Central memory CD4-positive, alpha-beta T cell (primary cell): ENCODE measurements at places on chromosomes 11 and 22.

DNA sequence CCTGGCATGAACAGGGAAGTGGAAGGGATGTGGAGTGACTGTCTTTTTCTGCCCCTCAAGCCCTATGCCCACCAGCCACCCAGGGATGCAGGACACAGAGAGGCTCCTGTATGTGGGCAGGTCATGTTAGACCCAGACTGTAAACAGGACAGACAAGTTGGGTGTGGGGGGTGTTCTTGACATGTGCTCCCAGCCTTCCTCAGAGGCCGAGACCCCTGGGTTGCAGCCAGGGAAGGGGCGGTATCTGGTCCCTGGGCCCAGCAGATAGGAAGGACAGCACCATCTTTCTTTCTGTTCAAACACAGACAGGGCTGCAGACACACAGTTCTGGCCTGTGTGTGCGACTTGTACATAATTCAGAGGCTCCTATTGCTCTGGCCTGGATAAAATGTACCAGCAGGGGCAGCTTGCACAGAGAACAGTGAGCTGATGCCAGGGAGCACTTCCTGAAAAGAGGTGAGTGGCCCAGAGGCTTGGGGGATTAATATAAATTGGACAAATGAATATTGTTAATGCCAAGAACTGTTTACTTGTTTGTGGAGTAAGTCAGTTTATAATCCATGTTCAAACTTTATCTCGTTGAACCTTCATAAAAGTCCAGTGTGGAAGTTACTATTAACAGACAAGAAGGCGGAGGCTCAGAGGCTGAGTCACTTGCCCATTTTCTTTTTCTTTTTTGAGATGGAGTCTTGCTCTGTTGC lies 16.6 kb downstream of the GDPD5 start:
- DNase-seq = no peak

- DNase-seq = no peak
Measured at GRCh38 chr11:1896923-1897322, 5.2 kb upstream of the PRR33 start.

DNA sequence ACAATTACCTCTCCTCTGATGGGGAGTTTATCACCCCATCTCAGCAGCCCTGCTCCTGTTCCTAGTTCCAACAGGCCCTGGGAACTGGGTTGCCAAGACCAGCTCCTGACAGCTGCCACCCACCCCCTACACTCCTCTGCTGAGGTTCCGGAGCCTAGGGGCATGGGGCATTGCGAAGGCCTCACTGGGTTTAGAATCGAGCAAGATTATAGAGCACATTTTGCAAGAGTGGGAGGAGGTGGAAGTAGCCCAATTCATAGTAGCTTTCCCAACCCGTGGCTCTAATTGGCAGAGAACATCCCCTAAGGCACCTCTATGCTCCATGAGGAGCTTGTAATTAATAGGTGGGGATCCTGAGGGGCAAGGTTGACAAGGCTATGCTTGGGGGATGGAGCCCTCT lies 23.0 kb downstream of the MYEOV start:
- no peak for DNase-seq

GRCh38 chr22:33883561-33883960 lies 36.7 kb downstream of the LARGE1 start:
- no peak for DNase-seq

GRCh38 chr11:75301131-75301530 lies 50.3 kb downstream of the ARRB1 start:
- DNase-seq = no peak

DNA sequence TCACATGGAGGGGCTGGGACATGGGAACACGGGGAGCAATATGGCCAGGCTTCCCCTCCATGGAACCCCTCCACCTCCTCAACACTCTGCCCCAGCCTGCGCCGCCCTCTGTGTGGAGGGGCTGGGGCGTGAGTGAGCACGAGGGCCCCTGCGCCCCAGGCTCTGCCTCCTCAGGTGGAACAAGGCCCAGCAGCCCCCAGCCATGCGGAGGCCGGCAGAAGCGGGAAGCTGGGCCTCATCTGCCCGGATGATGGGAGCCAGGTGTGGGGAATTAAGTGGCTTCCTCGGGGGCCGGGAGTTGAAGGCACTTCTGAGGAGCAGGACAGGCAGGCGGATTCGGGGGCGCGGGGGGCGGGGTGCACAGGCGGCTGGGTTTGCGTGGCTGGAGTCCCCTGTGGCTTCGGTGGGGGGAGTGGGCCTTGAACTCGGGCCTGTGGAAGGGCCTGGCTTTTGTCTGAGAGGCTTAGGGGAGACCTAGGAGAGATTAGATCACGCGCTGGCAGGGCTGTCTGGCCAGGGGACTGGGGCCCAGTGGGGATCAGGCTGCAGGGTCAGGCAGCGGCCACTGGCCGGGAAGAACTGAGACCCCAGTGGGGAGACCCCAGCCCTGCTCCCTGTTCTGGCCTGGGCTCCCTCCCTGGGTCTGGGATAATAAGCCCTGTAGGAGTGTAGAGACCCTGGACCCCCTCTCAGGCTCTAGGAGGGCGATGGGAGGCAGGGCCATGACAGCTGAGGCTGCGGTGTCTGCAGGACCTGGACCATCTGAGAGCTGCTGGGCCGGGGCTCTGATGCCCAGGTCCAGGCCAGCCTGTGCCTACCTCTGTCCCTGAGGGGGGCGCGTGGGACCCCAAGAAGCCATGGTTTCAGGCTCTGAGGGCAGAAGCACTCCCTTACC lies 13.3 kb downstream of the PRR33 start:
- DNase-seq = no peak

GRCh38 chr11:112363527-112363926 lies 102.9 kb upstream of the PLET1 start:
- DNase-seq = no peak

GRCh38 chr11:12775955-12776354 lies 101.7 kb downstream of the TEAD1 start:
- no peak for DNase-seq

- no peak for DNase-seq
Measured at GRCh38 chr11:77884829-77885190, 63.9 kb downstream of the AAMDC start.

DNA sequence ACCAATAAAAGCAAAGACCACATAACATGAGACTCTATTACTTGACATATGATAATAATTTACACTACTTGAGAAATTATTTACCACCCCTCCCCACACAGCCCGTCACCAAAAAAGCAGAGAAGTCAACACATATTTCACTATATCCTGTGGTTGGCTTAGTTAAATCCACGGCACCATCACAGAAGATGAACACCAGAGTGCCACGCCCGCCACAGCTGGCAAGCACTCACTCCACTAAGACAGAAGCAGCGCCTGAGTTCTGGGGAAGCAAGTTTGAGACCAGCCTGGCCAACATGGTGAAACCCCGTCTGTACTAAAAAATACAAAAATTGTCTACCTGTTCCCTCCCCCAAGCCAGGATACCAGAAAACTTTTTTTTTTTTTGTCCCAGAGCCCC lies 53.1 kb downstream of the PACSIN2 start:
- DNase-seq = no peak

GRCh38 chr22:32746732-32747131 lies 54.8 kb upstream of the TIMP3 start:
- no peak for DNase-seq

DNA sequence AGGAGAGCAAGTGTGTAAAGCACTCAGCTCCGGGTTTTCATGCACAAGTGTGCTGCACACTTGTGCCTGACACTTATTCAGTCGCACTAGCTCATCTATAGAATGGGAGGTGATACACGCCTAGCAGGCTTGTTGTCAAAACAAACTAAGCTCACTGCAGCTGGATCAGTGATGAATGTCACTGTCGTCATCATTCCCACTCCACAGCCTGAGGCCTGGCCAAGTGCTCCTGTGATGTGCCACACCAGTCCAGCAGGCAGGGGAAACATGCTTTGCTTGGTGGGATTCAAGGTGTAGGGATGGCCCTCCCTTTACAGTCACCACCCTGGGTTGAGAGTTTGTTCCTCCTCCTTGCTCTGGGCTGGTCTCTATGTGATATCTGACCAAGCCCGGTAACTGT lies 6.8 kb downstream of the MPST start:
- DNase-seq = no peak

DNA sequence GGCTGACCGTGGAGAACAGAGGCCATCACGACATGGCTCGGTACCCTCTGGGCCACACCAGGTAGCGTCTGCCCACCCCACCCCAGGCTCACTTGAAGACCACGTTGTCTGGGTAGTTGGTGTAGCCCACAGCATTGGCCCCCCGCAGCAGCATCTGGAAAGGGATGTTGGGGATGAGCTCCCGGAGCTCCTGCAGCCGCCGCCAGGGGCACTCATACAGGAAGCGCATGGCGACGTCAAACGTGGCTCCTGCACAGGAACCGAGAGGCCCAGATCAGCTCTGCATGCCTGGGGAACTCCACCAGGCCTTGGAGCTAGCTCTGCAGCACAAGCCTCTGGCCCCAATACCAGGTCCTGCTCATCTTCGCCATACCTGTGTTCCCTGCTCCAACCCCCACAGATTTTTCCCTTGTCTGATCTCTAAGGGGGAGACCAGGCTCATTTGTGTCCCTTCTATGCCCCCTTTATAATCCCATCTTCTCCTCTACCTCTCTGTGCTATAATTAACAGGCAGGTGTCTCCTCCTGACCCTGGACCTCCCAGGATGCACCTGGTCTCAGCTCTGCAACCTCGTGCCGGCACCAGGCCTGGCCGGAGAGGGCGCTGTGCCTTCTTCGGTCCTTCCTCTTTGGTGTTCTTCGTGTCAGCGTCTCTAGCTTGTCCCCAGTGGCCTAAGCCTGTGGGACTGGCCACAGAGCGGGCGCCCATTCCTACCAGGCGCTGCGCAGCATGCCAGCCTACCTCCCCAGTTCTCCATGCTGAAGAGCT lies 5.0 kb upstream of the LRFN4 start:
- no peak for DNase-seq

DNA sequence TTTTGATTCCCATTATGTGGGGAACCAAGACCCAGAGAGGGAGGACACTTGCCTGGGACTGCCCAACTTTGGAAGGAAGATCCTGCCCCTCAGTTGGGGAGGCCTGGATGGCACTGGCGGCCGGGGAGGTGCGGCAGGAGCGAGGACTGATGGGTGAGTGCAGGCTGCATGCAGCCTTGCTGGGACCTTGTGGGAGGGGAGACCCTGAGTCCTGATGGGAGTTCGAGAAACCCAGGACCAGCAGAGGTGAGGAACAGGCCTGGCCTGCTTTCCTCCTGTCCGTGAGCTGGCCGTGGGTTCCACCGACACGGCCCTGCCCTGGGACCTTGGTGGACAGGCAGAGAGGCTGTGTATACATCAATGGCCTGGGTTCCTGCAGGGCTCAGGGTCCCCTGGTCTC lies 19.3 kb upstream of the SMIM38 start:
- DNase-seq = no peak

GRCh38 chr11:120384476-120384875 lies 48.3 kb downstream of the ARHGEF12 start:
- DNase-seq = no peak

DNA sequence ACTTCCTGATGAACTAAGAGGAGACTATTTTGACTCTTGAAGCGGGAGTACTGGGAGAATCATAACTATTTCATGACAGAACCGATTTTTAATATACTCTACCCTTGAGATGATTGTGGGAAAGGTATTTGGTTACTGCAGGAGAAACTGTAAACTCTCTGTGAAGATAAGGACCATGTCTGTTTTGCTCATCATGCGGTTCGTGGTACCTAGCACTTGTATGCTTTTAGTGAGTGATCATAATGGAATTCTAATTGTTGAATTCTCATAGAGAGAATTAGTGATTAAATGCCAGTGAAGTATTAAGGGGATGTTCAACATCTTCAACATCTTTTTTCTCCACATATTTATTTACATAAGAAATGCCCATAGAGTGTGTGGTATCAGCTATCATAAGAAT lies 11.4 kb downstream of the AASDHPPT start:
- DNase-seq = no peak

GRCh38 chr11:20647976-20648565 lies 21.3 kb upstream of the NELL1 start:
- DNase-seq = peak; percentile 11

- DNase-seq = no peak
Measured at GRCh38 chr11:87493516-87493915, 455.8 kb downstream of the TMEM135 start.
